NCI-H460 (cell line): ENCODE measurements at places on chromosomes 7 and 10.

GRCh38 chr7:106767078-106767477, 98.0 kb upstream of the PIK3CG start:
- DNase-seq: no peak

DNA sequence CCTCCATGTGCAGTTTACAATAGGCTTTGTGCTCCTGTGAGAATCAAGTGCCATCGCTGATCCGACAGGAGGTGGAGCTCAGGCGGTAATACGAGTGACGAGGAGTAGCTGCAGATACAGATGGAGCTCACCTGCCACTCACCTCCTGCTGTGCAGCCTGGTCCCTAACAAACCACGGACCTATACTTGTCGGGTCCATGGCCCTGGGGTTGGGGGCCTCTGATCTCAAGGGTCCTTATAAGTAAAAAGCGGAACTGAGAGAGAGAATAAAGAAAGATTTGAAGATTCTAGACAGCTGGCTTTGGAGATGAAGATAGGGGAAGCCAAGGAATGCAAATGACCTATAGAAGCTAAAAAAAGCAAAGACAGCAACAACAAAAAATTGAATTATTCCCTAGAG, 130.6 kb downstream of the PLXDC2 start:
- DNase-seq: no peak

- peak; percentile 98 for DNase-seq
These were observed 222.4 kb downstream of the RPS24 start for GRCh38 chr10:78255796-78256638.

DNA sequence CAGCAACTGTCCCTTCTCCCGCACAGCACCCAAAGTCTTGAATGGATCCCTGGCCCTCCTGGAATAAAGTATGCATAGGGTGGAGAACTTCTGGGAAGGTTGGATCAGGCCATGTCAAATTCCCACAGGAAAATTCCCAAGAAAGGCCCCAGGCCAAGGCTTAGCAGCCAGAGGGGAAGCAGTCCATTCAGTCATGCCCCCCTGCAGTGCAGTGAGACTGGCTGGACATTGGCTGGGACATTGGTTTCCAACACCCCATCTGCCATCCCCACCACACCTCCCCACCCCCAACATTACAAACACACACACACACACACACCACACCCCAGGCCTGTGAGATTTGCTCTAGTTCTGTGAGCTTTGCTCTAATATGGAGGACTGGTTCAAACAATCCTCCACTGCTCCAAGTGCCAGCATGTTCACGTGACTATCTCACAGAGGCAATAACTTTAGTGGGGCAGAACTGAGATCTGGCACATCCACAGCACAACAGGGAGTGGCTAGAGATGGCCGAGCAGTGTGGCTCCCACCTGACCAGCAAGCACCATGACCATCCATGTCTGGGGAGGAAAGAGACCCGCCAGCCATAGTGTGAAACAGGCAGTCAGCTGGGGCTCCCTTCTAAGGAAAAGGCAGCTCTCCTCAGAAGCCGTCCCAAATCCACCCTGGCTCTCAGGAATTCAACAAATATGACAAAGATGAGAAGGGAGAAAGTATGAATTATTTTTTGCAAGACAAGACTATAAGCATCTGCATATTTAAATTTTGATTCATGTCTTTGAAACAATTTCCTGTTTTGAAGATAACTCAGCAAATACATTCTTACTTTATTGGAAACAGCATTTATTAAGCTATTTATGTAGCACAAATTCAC, 6.7 kb upstream of the FAM170B start:
- DNase-seq: no peak

DNA sequence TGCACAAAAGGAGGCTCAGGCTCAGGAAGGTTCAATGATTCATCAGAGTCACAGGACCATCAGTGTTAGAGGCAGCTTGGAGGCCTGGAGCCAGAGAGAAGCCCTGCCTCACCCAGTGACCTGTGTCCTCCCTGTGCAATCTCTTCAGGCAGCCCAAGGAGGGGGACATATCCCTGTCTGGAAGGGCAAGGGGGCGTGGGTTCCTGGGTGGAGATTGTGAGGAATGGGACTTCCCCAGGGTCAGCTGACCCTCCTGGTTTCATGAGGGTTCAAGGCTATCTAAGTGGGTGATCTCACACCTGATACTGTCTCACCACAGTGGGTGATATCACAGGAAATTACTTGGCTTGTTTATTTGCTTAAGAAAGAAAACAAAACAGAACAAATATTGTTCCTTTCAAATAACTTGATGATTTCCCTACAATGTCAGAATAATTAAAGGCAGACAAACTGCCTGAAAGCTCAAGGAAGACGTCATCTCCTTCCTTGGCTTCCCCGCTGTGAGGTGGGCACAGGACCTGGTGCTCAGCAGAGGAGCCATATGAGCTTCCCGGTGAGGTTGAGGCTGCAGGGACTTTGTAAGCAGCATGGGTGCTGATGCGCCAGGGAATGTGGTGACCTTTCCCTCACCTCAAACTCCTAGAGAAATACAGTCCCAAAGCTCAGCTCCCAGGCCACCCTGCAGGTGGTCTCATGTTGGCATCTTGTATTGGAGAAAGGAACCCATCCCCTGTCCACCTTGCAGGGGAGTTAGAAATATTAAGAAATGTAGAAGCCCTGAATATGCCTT, 763.2 kb downstream of the GRID1 start:
- no peak for DNase-seq

GRCh38 chr7:111486472-111487142, 75.7 kb downstream of the IMMP2L start:
- DNase-seq: peak; percentile 55

GRCh38 chr7:732094-732541, 5.0 kb upstream of the PRKAR1B start:
- peak; percentile 7 for DNase-seq

DNA sequence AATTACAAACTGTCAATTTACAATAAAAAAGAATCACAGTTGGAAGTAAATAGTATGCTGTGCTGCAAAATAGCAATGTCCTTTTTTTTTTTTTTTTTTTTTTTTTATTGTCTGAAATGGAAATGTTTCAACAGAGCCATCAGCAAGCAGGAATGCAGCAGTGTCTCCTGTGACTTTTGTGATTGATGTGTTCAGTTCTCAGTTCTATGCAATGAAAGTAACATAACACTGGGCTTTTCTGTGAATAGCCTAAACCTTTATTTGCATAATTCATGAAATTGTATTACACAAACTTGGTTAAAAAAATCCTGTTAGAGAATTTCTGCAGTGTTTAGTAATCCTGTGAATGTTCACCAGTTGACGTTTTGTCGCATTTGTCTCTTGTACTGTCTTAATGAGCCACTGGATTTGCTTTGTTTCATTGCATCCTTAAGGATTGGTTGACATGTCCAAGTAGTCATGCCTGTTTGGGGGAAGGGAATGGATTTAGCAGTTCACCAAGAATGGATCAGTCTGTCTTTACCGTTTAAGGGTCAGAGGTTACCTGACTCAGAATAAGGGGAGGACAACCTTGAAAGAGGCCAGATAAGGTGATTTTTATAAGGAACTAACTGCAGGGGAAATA, 192.7 kb downstream of the MLLT10 start:
- no peak for DNase-seq

DNA sequence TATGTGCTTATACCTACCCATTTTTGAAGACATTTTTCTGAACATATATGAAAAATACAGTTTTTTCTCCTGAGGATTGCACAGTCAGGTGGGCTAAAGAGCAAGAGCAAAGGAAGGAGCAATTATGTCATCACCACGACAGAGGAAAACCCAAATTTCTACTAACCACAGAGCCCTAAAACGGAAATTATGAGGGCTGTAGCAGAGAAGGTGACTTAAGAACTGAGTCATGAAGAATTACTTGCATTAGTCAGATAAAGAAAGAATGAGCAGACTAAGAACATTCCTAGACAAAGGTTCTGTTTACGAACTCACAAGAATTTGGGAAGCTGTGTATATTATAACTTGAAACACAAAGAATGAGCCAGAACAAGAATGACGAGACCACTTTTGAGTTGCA, 974.4 kb downstream of the NXPH1 start:
- DNase-seq: no peak

DNA sequence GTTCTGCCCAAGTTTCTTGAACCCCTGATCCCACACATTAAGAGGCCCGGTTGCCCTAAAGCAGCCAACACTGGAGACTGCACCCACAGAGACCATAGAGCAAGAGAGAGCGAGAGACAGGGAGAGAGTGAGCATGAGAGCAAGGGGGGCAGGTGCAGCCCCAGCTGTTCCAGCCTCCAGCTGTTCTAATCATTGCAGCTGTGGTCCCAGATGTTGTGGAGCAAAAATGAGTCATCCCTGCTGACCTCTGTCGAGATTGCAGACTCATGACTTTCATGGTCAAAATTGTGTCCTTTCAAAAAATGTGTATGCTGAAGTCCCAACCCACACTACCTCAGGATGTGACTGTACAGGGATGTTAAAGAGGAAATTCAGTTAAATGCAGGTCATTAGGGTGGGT, 143.9 kb upstream of the FRMD4A start:
- no peak for DNase-seq

DNA sequence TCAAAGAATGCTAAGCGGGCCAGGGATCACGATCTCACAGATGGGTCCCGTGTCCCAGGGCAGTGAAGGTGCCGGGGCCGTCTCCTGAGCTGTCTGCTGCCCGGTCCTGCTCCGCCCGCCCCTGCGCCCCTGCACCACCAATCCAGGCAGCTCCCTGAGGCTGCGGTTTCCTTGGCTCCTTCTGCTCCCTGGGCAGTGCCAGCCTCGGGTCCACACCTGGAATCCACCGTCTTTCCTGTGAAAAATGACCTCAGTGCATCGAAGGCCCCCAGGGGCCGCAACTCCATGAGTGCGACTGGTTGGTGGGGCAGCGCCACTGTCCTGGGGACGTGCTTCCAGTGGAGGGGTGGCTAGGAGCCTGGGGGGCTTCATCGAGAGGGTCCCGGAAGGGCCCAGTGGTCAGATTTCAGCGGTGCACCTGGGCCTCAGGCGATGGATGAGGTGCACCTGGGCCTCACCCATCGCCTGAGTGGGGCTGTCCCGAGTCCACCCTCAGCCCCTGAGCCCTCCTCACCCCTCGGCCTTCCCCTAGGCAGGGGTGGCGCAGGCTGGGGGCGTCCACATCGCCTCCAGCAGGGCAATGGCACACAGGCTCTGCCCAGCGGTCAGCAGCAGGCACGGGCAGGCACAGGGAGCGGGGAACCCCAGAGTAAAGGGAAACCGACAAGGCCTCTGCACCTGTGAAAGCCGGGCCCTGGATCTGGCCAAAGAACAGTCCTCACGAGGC, 27.2 kb downstream of the ADGRA1 start:
- DNase-seq: no peak

- DNase-seq: no peak
These were observed 24.8 kb downstream of the FAM53B start for GRCh38 chr10:124719213-124719851.

DNA sequence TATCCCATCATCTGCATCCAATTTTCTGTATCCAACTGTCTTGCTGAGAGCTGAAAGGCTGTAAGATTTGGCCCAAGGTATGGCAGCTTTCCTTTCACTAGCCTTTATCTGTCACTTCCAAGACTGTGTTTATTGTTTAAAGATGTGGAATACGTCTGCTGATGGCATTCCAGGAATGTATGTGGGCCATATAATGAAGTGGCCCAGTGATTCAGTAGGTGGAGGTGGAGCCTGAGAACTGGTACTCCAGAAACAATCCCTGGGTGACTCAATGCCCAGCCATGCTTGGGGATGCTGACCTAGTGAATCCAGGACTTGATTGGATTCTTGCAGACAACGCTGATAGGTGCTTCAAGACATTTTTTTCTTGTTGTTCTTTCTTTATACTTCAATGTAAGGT, 13.5 kb downstream of the NEUROD6 start:
- DNase-seq: no peak

- no peak for DNase-seq
These were observed 633.8 kb upstream of the IGFBP3 start for GRCh38 chr7:46554688-46555422.

- no peak for DNase-seq
These were observed 2.5 kb upstream of the MAP3K8 start for GRCh38 chr10:30431435-30431911.

GRCh38 chr7:46015107-46015868, 94.2 kb upstream of the IGFBP3 start:
- DNase-seq: no peak

GRCh38 chr10:35778306-35778705, 136.2 kb upstream of the FZD8 start:
- DNase-seq: no peak

DNA sequence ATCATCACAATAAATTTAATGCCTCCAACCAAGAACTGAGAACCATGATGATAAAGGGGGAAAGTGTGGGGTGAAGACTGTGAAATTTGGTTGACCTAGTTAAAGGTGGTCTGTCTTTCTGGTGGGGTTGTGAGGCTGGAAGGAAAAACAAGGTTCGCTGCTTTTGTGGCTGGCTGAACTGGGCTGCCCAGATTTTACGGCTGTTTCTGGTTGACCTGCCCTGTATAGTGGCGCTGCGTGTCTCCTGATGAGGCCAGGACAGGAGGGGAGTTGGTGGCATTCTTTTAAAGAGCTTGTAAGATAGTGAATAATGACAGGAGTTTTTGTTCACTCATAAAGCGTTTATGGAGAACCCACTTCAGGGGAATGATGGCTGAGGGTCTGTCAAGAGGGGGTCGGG, 101.8 kb downstream of the CYP26A1 start:
- no peak for DNase-seq

- no peak for DNase-seq
These were observed 25.0 kb downstream of the SORCS3 start for GRCh38 chr10:104666106-104666505.

- no peak for DNase-seq
These were observed 22.9 kb upstream of the MTPAP start for GRCh38 chr10:30371954-30372353.

DNA sequence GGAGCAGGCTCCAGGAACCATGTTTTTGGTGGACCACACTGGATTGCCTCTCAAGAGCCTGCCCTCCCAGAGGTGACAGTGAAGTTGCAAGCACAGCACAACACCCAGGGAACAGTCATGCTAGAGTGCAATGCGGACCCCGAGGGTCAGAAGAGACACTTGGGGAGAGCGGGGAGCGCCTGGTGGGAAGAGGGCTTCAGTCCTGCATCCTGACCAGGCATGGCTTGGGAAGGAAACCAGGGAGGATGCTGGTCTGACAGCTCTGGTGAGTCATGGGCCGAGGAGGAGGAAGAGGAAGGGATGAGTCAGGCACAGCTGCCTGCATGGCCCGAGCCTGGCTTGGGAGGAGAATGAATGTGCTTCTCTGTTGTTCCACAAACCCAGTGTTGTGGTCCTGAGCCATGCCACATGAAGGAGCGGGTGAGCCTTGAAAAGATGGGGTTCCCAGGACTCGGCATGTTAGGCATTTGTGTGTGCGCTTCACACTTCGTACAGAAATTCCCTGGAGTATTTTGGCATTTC, 29.5 kb upstream of the ANKRD2 start:
- peak; percentile 62 for DNase-seq

GRCh38 chr7:3068530-3068929, 24.9 kb upstream of the CARD11 start:
- DNase-seq: no peak

GRCh38 chr10:3201796-3202195, 29.2 kb upstream of the PITRM1 start:
- DNase-seq: no peak

DNA sequence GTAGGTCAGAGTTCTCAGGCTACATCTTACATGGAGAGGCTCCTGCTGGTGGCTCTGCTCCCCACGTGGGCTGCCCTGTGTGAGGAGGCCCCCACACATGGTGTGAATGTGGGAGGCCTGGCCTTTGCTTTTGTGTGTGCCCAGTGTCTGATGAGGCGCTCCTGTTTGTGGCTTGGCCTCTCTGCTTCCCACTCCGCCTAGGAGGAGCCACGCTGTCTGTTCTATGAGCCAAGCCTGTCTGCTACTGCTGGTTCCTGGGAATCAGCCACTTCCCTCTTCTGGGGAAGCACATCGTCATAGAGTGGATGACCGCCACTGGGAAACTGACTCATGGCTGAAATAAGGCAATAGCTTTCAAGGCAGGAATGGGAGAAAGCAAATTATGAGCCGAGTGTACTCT, 87.1 kb downstream of the CYP26A1 start:
- no peak for DNase-seq
